ENCODE measurements at places on chromosomes 7 and 10.

DNA sequence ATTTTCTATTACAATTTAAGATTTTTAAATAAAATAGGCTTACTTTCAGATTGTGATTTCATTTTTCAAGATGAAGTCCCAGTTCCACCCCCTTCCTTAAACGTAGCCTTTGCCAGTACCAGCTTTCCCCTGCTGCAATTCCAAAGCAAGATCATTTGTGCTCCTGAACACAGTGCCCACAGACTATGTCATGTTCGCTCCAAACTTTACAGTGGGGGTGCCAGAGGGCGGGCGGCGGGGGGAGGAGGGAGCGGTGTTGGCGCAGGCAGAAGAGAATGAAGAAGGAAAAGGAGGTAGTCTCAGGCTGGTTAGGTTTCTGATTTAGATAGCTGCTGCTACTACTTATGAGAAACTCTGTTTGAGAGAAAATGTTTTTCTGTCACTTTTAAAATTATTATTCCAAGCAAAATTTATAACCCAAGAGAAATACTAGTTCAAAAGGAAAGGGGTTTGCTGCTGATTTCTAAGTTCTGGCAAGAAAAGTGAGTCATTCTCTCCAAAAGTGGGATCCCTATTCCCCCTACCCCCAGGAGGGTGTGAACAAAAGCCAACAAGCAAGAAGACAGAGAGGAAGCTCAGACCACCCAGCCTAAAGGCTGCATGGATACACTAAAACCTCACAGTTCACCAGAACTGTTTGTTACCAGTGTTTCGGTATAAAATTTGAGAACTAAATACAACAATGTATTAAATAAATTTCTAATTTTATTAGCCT lies 109.6 kb downstream of the SRPK2 start:
- DNase-seq = no peak

GRCh38 chr7:101563943-101564777 lies 64.9 kb downstream of the MYL10 start:
- DNase-seq = no peak

GRCh38 chr10:53697038-53697437 lies 924.5 kb upstream of the MBL2 start:
- no peak for DNase-seq

GRCh38 chr10:49408519-49409306 lies 12.8 kb upstream of the DRGX start:
- no peak for DNase-seq

- no peak for DNase-seq
Measured at GRCh38 chr7:152884321-152884720, 124.8 kb downstream of the ACTR3B start.

GRCh38 chr10:114519306-114519669 lies 115.0 kb upstream of the AFAP1L2 start:
- DNase-seq = no peak

GRCh38 chr7:121639705-121640104 lies 233.3 kb upstream of the PTPRZ1 start:
- no peak for DNase-seq

DNA sequence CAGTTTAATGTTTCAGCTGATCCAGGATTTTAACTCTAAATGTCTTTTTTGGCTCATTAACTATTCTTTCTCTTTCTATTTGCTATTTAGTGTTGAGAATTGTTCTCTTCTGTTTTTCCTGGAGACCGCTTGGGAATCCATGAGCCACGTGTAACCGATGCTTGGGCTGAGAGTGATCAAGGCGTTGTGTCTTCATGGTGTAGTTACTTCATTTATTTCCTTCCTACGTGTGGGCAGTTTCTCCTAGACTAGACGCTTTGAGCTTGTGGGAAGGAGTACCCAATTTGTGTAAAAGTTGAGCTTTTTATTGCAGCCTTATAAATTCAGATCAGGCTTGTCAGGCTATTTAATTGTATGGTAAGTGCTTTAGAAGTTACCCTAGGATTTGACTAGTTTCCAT lies 2.9 kb downstream of the EIF3B start:
- DNase-seq = no peak

DNA sequence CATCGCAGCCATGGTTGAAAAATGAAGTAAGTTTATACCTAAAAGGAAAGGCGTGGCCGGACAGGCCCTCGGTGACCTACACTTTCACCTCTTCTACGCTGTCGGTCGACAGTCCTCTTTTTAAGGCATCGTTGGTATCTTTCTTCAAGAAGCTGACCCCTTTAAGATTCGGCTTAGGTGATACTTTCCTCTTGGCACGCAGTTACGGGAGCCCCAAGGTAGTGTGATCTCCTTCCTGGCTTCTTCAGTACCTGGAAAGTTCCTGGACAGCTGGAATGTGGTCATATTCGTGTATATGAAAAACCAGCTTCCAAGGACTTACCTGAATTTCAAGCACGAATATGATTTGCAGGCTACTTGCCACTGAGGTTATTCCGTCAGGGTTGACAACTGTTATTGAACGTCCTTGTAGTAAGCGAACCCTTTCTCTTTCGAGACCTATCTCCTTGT lies 885 bp upstream of the SYPL1 start:
- no peak for DNase-seq

DNA sequence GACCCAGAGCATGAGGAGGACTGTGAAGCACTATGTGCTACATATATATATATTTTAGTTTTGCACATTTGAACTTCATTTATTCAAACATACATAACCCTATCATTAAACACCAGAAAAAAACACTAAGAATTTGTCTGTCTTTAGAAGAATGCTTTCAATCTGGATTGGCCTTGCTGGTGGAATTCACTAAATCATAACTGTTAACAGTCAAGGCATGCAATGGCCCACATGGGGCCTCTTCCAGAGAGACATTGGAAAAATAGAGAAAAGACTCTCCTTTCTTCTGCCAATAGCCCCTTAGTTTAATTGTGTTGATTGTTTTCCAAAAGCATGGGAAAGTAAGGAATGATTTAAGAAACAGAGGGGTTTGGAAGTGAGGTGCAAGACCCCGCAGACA lies 77.9 kb downstream of the MRPL32 start:
- no peak for DNase-seq

DNA sequence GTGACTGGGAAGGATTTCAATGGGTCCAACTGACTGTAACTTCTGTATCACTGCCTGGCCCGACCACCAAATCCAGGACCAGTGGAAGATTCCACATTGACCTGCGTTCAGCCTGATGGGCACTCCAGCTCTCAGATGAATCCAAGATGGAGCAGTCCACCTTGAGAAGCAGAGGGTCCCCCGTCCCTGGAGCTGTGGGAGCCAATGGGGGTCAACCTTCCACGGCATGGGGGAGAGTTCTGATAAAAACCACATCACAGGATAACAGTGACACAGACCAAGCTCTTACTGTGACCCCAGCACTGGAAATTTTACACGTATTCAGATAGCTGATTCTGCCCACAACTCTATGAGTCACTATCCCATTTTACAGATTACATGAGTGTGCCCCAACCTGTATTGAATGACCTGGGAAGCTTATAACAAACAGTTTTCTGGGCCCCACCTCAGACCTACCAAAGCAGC lies 11.2 kb downstream of the ZCCHC24 start:
- no peak for DNase-seq

DNA sequence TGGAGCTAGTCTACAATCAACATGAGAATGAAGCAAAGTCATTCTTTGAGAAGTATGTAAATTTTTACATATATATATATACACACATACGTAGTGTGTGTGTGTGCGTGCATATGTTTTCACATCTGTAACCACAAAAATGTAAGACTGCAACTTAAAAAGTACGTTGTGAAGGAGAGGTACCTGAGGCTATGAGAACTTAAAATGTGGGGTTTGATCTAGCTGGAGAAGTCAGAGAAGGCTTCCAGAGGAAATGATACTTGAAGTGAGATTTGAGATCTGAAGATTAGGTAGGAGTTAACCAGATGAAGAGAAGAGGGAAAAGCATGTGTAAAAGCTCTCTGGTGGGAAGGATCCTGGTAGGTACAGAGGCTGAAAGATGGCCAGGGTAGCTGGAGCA lies 5.8 kb downstream of the TAF5 start:
- no peak for DNase-seq

DNA sequence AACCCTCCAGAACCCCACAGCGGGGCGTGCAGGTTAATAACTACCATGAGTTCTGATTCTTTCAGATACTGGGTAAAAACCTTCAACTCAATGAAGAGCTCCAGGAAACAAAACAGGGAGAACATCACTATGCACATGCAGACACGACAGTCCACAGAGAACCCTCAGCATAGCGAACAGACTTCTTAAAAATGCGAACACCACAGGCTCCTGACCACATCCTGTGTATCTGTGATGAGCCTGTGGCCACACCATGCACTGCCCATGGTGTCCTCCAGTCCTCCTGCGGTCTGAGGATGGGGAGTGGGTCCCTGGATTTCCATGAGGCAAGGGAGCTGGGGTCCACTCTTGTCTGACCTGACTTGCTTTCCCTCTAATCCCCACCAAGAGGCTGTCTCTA lies 107.2 kb downstream of the COBL start:
- no peak for DNase-seq

DNA sequence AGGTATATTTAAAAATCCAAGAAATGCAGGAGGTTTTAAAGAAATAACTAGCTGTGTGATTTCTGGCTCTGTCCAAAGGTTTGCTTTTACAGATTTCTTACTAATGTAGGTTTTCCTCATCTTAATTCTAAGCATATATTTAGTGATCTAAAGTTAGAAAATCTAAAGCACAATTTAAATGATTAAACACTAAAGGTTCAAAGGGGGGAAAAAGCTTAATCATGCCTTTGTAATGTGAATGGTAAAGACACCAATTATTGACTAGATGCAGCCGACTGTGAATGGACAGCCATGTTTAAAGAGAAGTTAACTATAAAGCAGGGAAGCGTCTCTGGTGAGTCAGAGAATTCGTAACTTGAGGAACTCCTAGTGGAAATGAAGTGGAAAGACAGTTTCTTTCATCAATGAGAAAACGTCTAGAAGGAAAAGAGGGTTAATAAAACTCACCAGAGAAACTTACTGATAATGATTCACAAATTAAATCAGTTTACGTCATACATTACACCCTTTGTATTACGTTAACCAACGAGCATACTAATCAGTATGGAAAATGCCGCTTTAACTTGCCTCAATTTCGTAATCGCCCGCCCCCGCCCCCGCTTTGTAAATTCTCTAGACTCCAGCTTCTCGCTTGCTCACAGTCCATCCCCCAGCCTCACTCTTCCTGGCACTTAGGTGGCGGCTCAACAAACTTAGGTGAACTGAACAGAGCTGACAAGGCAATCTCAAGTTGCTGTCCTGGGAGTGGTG lies 1.1 kb upstream of the HBP1 start:
- no peak for DNase-seq

- no peak for DNase-seq
Measured at GRCh38 chr10:128978211-128978610, 488.8 kb upstream of the MGMT start.

GRCh38 chr10:58956926-58957325 lies 219.5 kb upstream of the PHYHIPL start:
- no peak for DNase-seq

- DNase-seq = no peak
Measured at GRCh38 chr7:40120020-40120419, 14.4 kb downstream of the MPLKIP start.

- DNase-seq = no peak
Measured at GRCh38 chr10:83917537-83918506, 221.5 kb upstream of the GHITM start.

DNA sequence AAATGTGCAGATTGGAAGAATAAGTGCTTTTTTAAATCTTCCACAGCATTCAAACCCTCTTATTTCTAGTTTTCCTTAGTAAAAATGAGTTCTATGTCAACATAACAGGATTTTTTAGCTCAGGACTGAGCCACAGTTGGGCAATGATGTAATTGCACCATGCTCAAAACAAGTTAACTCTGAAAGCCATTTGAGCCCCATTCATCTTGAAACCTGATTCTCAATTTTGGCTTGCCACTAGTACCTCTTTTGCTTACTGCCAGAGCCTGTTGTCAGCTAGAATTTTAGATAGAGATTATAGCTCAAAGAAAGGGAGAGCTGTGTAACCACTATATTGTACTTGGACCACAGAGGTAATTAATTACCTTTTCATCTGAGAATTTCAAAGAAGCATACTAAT lies 1028.5 kb upstream of the PHF14 start:
- DNase-seq = no peak

- DNase-seq = no peak
Measured at GRCh38 chr10:72847681-72848080, 45.9 kb upstream of the OIT3 start.

DNA sequence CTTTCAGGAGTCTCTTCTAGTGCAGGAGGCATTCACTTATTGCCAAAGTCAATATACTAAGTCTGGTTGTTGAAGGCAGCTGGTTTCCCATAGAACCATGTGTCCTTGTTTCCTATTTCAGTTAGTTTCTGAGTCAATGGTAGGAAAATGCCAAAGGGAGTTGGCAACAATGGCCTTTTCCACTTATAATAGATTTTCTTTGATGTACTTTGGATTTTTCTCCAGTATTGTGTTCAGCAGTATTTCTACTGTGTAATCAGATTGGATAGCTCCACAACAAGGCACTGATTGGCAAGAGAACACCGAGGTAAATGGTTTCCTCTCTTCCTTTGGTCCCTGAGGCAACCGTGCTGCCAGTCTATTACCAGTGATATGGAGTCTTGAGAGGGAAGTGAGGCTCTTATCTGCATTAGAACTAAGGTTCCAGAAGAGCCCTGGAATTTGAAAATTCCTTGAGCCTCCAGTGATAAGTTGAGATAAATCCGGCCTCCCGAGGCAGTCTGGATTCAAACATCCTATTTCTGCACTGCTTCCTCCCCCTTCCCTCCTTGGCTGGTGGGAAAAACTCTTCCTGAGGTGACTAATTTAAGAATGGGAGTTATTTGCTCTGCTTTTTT lies 7.9 kb upstream of the SEPTIN7 start:
- DNase-seq = no peak

DNA sequence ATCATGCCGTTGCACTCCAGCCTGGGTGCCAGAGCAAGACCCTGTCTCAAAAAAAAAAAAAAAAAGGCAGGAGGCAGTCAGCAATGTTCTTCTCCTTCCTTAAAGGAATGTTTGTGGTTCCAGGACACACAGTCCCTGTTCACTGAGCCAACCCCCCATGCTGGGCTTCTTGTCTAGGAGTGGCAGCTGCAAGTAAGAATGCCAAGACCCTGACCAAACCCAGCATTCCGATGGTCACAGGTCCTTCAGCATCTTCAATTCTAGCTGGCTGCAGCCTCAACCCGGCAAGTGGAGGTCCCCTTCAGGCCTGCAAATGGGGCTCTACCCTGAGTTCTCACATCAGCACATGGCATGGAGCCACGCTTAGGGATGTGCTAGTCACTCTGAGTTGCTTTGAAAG lies 38.2 kb upstream of the CUX1 start:
- DNase-seq = no peak

GRCh38 chr10:43250615-43251418 lies 16.0 kb downstream of the RASGEF1A start:
- no peak for DNase-seq

DNA sequence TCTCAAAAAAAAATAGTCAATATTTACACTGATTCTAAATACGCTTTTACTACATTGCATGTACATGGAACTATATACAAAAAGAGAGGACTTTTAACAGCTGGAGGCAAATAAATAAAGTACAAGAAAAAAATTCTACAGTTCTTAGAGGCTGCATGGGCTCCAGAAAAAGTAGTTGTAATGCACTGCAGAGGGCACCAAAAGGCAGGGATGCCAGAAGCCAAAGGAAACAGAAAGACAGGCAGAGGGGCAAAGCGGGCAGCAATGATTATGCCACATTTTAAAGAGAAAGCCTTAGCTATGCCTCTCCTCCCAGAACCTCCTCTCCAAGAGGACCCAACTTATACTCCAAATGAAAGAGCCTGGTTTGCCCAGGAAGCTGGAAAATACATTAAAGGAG lies 11.6 kb upstream of the ADCK2 start:
- no peak for DNase-seq

GRCh38 chr7:73679709-73680108 lies 3.5 kb downstream of the DNAJC30 start:
- DNase-seq = no peak
